ENCODE measurements at places on chromosomes 7 and 10. TPM values are rescaled to one million over a fixed set of nuclear protein-coding genes. Genes with fewer than 3 reads are reported as not detected.

The SKIDA1 gene
- total RNA-seq, result not detected

The DOCK4 gene
- 11.5 TPM for total RNA-seq

The SLC16A12 gene
- 0.78 TPM for total RNA-seq

The SPOCK2 gene
- 2.3 TPM for total RNA-seq

The ASB10 gene
- not detected for total RNA-seq

The UBTD1 gene
- 1.8 TPM for total RNA-seq

The INHBA gene
- 0.15 TPM for total RNA-seq

The EBLN1 gene
- not detected for total RNA-seq

The GIMAP7 gene
- total RNA-seq, result 4.5 TPM

The HOXA9 gene
- 28.6 TPM for total RNA-seq

The CTTNBP2 gene
- total RNA-seq, result 2.2 TPM

The UCN3 gene
- total RNA-seq, result 4.5 TPM

The NAT16 gene
- not detected for total RNA-seq

The THSD7A gene
- 1.6 TPM for total RNA-seq

The GPR158 gene
- total RNA-seq, result 0.15 TPM

The SLC18A3 gene
- 0.14 TPM for total RNA-seq
